ENCODE measurements at places on chromosomes 4 and X.
A peak's percentile ranks its signal among the peaks of the same experiment; 100 is the strongest.

GRCh38 chrX:111164728-111165127 lies 68.7 kb downstream of the PAK3 start:
- peak; percentile 16 for DNase-seq

GRCh38 chr4:148057516-148057915 lies 325.6 kb downstream of the ARHGAP10 start:
- DNase-seq: no peak

DNA sequence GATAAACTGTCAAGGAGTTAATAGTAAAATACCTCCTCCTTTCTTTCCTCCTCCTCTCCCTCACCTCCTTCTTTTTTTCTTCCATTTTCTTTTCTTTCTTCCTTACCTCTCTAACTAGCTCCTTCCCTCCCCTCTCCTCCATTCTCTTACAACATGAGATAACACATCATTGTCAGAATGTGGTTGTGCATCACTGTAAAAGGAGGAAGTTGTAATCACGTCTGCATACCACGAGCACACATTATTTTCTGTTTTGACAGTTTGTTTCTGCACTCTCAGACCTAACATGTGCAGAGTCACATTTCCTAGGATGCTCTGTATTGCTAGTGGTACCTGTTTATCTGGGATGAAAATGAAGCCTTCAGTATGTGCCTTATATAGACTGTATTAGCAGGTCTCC lies 9.1 kb downstream of the SLIT2 start:
- no peak for DNase-seq

GRCh38 chr4:27318740-27319139 lies 458.1 kb downstream of the STIM2 start:
- peak; percentile 70 for DNase-seq

- DNase-seq: no peak
Observed at GRCh38 chr4:67746797-67747495, 7.2 kb downstream of the GNRHR start.

GRCh38 chrX:30881797-30882196 lies 7.3 kb downstream of the TAB3 start:
- no peak for DNase-seq

GRCh38 chr4:23614284-23614892 lies 275.5 kb downstream of the PPARGC1A start:
- DNase-seq: peak; percentile 37

DNA sequence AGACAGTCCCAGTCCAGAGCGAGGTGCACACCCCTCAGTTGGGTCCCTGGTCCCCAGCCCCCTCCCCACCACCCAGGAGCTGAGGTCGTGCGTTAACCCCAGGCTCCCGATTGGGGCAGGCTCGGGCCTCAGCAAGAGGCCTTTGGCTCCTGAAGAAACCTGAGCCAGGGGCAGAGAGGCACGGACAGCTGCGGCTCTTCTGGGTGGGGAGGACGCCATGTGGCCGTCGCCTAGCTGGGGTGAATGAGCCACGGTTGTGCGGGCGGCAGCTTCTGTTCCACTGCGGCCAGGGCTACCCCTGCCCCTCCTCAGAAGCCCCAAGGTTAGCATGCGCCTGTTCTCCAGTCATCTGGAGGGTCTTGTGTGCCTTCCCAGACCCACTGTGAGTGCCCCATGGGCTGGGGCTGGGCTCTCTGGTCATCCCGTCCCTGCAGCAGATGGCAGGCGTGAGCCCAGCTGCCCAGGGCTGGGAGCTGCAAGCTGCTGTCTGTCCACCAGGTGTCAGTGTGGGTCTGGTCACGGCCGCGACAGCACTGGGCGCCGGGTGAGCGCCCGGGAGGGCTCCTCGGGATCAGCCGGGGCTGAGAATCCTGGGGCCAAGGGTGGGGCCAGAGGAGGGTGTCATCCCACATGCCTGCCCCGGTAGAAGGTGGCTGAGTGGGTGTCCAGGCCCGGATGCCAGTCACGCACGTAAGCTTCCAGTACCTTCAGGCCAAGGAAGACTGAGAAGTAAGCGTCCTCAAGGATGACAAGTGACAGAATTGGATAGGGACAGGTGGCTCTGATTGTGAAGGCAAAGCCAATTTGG lies 21.9 kb downstream of the ATP2B3 start:
- DNase-seq: peak; percentile 92

GRCh38 chr4:47642985-47643760 lies 158.1 kb downstream of the ATP10D start:
- DNase-seq: peak; percentile 61

GRCh38 chr4:157527954-157528353 lies 307.4 kb downstream of the GRIA2 start:
- DNase-seq: no peak
